H9 (cell line): ENCODE measurements at places on chromosomes 6 and 20. TPM values are rescaled to one million over a fixed set of nuclear protein-coding genes. Genes with fewer than 3 reads are reported as not detected.
A peak's percentile ranks its signal among the peaks of the same experiment; 100 is the strongest.

- DNase-seq = no peak
Observed at GRCh38 chr20:50226093-50226974, 35.7 kb downstream of the CEBPB start.

- DNase-seq = no peak
Observed at GRCh38 chr6:159790956-159791598, 810 bp downstream of the MRPL18 start.

- no peak for DNase-seq
Observed at GRCh38 chr20:19351542-19351941, 139.1 kb downstream of the SLC24A3 start.

DNA sequence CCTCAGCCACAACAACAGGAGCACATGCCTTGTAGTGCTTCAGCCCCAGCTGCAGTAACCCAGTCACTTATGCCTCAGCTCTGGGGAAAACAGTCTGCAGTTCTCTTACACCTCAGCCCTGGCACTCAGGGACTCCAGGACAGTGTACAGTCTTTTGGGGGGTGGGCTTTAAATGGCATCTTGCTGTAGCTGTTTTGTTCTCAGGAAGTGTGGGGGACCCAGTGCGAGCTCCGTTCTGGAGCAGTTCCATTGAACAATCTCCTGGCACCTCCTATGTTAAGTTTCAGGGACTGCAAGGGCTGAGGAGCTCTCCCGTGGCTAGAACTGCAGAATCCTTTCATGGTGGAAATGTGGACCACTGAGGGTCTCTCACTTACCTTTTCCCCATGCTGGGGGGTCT is 55.2 kb downstream of the PLCG1 start:
- DNase-seq = peak; percentile 25

DNA sequence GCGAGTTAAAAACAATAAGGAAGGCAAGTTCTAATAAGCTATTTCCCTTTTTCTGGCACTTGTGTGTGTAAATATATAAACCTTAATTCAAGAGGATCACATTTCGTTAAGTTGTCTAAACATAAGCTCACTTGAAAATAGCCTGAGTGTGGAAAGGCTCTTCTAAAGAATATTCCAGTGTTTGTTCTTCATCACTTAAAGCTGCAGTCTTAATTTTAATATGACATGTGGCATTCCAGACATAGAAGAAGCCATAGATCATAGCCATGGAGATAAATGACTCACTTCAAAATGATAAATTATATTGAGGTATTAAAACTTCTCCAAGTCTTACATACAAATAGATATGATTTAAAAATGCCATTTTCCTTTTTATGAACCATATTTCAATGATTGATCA is 42.1 kb downstream of the IYD start:
- DNase-seq = no peak

DNA sequence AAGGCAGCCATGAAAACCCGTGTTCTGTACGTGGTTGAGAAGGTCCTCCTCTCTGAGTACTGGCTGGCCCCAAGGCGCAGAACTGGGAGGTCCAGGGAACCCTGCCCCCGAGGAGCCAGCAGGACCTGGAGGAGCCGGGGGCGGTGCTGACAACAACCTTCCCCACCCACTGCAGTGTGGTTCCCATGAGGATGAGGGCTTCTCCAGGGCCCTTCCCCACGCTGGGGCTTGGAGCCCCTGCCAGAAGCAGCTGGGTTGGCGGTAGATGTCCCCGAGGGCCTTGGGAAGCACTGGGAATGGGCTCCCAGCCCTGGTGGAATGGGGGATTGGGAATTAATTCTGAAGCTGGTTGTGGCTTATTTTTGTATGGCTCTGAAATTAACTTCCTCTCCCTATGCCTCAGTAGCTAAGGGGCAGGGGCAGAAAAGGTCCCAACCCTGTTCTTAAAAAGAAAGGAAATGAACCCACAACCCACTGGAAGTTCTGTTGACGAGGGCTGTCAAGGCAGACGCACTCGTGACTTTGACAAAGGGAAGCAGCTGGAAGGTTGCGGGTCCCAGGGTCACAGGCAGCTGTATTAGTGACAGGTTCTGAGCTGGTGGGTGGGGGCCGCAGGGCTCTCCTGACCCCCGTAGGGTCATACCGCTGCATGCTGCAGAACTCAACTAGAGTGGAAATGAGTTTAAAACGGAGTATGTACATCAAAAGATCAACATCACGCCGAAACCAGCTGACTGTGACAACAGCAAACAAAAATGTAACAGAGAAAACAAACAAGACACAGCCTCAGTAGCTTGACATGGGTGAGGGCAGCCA is 13.9 kb upstream of the HELZ2 start:
- DNase-seq = no peak

DNA sequence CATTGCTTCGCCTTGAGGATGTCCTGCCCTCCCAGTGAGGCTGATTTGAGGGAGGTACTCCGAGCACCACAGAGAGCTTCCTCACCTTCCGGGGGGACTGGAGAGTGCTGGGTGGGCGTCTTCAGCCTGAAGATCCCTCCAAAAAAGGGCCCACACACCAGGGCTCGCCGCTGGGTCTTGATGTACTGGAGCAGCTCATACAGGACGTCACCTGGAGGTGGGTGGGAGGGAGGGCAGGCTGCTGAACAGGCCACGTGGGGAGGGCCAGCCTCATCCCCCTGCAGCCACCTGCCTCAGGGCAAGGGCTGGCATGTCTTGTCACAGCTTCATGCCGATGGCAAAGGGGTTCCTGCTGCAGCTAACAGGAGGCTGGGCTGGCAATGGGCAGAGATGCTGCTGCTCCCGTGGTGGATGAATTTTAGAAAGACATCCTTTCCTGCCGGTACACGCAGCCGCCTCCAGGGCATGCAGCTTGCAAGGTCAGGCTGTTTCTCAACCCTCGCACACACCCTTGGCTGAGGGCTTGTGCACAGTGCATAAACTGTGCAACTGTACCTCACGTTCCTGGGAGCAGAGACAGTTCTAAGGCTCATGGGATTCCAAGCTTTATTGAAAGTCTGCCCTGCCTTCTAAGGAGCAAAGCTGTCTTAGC is 14.0 kb downstream of the ETV7 start:
- DNase-seq = no peak

DNA sequence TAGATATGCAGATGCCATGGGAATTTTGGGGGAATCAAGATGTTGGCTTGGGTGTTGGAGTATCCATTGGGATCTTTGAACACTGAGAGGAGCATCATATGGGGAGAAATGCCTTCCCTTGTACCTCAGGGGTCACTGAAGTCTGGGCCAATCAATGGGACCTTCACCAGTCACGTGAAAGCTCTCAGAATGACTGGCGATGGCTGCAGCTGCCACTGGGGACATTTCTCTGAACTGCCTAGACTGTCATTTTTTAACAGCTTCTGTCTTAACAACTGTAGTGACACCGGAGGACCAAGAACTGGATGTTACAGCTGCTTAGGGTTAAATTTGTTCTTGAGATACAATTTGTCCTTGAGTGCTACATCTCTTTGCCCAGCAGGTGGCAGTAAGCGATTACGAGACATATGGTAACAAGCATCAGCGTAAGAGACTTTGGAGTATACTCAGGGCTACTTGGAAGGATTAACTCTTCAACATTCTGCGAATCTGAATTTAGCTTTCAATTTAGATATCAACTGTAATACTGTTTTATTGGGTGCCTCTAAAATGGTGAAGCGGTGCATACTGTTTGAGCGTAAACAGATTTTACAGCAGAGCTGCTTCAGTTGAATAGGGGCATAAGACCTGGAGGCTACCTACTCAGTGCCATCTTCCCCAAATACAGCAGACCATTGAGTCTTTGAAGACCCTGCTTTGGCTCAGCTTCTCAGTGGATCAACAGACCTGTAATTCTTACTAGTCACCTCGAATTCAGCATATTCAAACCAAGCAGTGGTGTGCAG is 36.0 kb downstream of the CCN2 start:
- peak; percentile 50 for DNase-seq

DNA sequence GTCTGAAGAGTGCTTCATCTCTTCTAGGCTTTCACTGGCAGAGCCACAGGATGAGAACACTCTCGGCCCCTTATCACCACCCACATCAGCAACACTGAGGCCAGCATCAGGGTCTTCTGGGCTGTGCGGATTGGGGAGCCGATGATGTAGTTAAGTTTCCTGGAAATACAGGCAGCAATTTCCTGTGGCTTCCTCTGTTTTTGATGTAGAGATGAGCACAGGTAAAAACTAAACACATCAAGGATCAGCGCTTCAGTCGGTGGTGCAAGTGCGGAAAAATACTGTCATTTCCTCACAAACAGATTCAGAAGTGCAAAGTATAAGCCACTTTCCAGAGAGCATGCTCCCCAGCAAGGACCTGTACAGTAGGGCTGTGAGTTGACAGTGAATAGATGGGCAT is 62.6 kb downstream of the BACH2 start:
- no peak for DNase-seq

- no peak for DNase-seq
Observed at GRCh38 chr6:2793534-2794151, 28.4 kb downstream of the WRNIP1 start.

DNA sequence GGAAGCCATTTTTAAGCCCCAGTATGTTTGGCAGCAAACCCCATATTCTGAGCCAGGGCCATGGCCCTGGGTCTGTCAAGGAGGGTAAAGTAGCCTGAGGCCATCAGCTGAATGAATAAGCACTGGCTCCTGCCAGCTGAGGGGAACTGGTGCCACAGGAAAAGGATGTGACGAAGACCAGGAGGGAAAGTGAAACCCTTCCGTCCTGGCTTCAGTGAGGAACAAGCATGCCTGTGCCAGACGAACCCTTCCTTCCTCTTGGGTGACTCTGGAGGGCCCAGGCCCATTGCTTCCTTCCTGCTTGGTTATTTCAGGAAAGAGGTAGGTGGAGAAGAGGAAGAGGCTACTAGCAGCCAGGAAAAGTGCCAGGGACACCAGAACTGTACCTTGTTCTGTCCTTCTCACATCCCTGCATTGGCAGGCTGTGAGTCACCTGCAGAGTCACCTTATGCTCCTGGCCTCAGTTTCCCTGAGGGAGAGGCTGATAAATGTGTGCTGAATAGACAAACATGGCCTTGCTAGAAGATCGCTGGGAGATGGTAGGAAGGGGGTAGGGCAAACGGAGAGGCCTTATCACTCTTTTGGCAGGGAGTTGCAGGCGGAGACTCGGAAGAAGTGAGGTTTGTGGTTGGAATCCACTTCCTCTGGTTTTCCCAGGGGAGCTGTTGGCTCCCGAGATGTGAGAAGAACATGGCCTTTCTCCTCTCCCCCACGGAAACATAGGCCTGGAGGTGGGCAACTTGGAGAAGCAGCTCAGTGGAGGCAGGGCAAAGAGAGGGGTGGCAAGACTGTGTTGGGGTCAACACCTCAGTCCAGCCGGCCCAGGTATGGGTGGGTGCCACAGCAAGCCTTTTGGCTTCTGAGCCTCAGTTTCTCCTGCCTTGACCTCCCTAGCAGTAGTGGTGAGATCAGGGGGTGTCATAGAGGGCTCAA is 37.4 kb downstream of the COX4I2 start:
- DNase-seq = no peak

- no peak for DNase-seq
Observed at GRCh38 chr6:82408952-82409431, 45.4 kb downstream of the TPBG start.

DNA sequence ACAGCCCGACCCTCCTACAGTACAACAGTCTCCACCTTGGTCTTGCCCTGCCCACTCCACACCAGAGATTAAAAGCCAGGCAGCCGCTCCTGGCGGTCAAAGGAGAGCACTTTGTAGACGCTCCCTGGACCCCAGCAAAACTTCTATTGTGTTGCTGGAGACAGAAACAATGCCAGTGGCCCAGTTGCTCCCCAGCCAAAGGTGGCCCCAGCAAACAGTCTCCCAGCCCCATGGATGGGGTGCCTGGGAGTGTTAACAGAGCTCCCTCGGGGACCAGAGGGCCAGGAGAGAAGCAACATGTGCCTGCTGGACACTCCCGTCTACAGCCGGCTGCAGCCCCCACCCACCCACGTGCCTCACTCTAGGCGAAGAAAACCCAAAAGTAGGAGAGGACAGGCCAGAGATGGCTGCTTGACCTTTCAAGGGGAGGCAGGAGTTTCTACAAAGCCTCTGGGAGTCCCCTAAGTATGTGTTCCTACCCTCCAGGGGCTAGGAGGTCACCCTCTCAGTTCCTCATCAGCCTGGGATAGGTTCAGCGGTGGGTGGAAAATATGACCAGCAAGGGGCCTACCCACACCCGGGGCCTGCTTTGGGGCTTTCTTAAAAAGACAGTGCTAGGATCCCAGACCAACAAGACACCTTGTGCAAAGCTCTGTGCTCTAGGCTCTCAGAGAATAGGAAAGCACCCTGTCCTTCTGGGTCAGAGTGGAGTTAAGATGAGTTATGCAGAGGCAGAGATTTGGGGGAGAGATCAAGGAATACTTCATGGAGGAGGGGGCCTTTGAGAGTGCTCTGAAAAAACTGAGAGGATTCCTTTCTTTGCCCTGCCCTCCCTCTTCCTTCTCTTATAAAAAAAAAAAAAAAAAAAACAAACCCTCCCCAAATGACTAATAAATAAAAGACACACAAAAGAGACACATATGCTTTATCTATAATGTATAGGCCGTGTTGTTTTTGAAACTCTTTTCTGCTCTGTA is 19.0 kb upstream of the PREX1 start:
- DNase-seq = peak; percentile 73

DNA sequence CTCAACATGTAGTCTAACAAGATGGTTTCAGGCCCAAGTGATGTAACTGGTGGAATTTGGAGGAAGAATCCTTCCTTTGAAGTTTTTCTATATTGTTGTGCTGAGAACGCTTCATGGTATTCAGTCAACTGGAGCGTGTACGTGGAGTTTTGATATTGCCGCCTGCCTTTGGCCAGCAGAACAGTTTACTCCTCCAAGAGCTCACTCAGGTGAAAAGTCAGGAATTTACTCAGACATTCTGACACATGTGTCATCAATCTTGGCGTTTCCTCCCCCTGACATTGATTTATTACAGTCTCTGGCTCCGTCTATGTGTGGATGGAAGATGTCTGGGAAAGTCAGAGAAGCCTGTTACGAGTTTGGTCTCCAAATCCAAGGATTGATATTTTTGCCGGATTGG is 19.0 kb upstream of the TGM2 start:
- no peak for DNase-seq

DNA sequence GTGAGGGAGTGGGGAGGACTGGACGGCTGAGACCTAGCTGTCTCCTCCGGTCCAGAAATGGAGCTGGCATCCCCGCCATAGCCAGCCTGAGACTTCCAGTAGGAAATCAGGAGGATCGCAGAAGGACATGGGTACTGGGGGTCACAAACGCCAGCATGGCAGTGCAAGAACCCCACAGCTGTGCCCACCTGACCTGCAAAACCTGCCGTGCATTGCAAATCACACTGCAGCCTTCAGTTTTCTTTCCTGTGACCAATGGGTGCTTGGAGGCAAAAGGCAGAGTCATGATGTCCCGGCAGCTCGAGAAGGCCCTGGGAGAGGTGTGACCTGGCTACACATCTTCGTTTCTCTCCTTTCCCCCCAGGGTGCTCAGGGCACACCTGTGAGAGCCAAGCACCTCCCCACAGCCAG is 23.3 kb upstream of the PHACTR3 start:
- DNase-seq = no peak

The PRSS35 gene
- 1.4 and 1.7 TPM in 2 replicates for total RNA-seq

The MANEA gene
- 8.3 and 8.4 TPM in 2 replicates for total RNA-seq

The B3GALT4 gene
- 3.2 and 3.4 TPM in 2 replicates for total RNA-seq

The HDAC2 gene
- total RNA-seq = 325 and 330 TPM in 2 replicates

The FRMD1 gene
- total RNA-seq = not detected in 2 replicates

The DNAH8 gene
- total RNA-seq = not detected in 2 replicates

The DZANK1 gene
- total RNA-seq = 9.6 and 10.5 TPM in 2 replicates

The TXLNB gene
- 0.04 TPM in 1 of 2 replicates, not detected in the other for total RNA-seq

The ZNF343 gene
- total RNA-seq = 3.4 and 4.0 TPM in 2 replicates

The PSORS1C1 gene
- total RNA-seq = 0.48 TPM in 2 replicates

The TMC2 gene
- total RNA-seq = not detected in 2 replicates
